Stimulated activated CD8-positive, alpha-beta memory T cell treated with anti-CD3 and anti-CD28 coated beads, Interleukin-4, amount 100 ng/mL, for 24 hours (primary cell): ENCODE measurements at places on chromosomes 1 and 21.

DNA sequence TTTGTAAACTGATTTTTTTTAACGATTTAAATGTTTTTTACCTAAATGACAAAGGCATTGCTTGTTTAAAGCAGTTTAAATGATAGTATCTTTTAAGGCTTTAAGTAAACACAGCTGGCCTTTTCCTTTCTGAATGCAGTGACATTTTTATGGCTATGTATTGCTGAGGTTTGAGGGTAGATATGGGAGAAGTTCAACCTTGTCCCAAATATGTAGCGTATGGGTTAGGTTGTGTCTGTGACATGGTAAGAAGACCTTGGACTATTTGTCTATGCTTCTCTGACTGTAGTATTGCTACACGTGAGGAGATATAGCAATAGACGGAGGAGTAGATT lies 32.5 kb downstream of the PKNOX1 start:
- no peak for DNase-seq

DNA sequence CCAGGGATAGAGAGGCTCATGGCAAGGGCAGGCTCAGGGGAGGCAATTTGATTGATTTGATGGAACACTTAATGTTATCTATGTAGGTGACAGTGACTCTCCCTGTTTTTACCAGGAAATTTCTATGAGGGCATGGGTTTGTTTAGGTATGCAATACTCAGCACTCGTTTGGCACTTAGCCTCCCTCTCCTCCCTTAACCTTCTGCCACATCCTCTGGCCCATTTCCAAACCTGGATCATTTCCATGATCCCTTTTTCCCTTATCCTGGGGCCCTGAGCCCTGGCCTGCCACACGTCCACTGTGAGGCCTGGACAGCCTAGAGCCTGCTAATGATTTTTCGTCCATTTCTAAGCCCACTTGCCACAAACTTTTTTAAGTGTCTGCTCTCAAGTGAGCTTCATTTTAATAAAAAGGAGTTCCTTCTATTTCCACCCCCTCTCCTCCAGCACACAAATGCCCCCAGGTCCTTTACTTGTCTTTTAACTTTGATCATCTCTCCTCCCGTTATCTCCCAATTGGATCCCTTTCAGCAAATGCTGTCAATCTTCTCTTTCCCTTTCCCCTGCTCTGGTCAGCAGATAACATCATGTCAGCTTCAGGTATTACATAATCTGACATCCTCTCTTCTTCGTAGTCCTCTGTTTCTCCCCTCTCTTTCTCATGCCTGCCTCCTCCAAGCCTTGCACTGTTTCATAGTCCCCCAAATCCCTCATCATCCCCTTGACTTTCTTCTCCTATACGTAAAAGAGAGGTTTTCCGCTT lies 37.8 kb upstream of the GADD45A start:
- DNase-seq = no peak

- no peak for DNase-seq
Measured at GRCh38 chr21:28136656-28137255, 855.9 kb downstream of the LTN1 start.

GRCh38 chr1:37498872-37499617 lies 15.5 kb downstream of the MEAF6 start:
- DNase-seq = no peak

DNA sequence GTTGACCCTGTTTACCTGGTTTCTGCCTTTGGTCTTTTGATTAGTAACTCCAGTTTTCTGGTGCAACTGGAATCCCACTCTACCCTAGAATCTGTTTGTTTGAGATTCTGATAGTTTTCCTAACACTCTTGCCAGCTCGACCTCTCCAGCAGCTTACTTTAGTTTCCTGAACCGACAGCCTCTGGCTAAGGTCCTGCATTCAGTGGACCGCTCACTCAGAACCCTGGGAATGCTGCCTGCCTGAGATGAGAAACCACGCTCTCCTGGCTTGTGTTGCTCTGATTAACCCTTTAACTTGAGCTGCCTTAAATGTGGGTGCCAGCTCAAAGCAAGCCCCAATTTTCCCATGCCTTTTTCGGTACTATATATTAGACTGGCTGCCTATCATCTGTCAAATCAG lies 45.3 kb upstream of the SIPA1L2 start:
- DNase-seq = no peak

DNA sequence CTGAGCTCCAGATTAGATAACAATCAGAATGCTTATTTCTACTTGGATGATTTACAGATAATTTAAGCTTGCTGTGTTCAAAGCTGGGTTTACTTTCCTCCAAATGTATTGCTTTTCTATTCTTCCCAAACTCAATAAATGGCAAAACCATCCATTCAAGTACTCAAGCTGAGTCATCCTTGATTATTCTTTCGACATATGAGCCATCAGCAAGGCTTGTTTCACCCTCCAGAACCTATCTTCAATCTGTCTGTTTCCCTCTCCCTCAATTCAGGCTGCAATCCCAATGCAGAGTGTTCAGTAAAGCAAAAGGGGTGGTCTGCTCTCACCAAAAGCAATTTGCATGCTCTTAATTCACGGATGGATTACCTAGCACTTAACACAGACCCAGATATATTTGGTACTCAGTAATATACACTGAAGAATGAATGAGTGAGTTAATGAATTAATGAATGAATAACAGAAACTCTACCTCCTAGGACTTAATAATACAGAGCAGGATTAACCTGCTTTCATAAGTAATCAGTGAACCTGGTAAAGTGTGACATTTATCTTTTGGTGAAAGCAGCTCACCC lies 41.9 kb downstream of the DDR2 start:
- DNase-seq = no peak

GRCh38 chr1:11314959-11315358 lies 42.0 kb downstream of the UBIAD1 start:
- DNase-seq = no peak

GRCh38 chr1:194161591-194161990 lies 975.2 kb upstream of the B3GALT2 start:
- DNase-seq = no peak

GRCh38 chr1:176201568-176201967 lies 5.5 kb downstream of the COP1 start:
- DNase-seq = no peak

- no peak for DNase-seq
Measured at GRCh38 chr1:116376729-116377086, 3.7 kb downstream of the ATP1A1 start.

GRCh38 chr1:230964896-230965295 lies 13.8 kb downstream of the TTC13 start:
- DNase-seq = no peak

DNA sequence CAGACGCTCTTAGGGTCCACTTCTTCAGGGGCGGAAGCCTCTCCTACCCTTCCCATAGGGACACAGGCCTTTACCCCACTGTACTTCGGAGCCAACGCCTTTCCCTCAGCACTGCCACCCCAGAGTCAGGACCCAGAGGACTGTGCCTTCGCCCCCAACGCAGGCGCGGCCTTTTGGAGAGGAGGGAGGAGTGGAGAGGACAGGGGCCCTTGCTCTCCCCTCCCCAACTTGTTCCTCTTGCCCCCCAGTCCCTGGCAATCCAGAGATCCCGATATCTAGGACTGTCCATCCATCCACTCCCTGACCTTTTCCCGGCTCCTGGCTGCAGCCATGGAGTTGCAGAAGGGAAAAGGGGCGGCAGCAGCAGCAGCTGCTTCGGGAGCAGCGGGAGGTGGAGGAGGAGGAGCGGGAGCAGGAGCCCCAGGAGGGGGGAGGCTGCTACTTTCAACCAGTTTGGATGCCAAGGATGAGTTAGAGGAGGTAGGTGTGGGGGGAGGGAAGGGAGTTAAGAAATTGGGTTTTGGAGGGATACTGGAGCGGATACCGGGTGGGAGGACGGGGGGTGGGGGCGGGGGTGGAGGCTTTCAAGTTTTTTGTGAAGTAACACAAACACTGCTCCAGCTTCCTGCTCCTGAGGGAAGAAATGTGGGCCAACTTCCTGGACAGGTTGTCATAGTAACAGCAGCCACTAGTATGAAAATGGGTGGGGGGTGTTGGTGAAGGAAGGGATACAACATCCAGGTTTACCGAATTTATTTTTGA lies 636 bp downstream of the INTS3 start:
- DNase-seq = no peak

DNA sequence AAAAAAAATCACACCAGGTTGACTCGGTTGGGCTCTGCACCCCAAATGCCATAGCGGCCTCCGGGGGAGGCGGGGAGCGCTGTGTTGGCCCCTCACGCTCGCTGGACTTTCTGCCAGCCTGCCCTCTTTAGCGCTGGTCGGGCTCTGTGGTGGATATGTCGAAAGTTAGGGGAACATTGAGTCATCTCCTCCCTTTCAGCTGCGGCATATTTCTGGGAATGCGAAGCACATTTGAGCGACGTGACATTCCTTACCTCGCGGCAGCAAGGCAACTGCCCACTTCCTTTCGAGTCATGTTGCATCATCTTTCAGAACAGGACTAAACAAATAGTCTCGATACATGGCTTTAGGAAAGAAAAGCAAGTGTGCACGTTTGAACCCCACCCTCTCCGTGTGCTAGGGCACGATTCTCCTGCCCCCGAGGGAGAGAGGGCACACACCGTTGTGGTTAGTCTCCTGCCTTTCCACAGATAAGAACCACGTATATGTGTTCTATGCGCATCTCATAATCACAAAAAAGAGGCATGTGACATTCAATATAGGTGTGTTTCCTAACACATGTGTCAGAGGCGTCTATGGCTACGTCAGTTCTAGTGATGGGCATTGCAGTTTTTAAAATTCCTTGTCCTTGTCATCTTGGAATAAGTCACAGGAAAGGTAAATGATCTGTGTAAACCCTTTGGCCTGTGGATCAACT lies 105.9 kb upstream of the SLC45A1 start:
- no peak for DNase-seq

DNA sequence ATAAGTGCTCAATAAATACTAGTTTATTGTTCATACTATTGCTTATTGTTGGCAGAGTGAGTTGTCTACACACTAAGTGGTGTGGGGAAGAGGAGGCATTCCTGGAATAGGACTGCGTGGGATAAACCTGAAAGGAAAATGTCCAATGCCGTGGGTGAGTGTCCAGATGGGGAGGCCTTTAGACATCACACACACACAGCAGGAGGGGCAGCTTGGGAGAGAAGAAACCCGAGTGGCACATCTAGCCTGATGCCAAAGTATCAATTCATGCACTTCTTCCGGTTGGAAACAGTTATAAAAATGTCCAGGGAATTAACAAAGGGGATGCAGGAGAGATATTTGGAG lies 27.3 kb downstream of the CCN1 start:
- no peak for DNase-seq

DNA sequence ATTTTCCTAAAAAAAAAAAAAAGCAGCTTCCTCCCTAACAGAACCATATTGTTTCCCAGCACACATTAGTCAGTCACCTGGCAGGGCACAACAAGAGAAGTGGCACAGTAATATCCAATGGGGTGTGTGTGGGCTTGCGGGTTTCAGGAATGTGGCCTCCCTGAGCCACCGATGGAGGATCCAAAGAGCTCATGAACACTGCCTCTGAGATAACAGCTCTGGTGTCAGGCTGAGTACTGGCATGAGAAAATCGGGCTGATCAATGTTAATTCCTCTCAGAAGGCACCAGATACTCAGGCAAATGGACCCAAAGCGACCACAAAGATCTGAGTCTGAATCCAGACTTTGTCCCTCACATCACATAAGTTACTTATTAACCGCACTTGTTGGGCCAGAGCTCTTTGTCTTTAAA lies 2.2 kb upstream of the LYPD8 start:
- no peak for DNase-seq

GRCh38 chr1:20717452-20718342 lies at the start of gene KIF17:
KIF17 (minus strand) TSS chr1:20718007; CDS start chr1:20717706, 301 bp downstream.
- DNase-seq = peak; percentile 48

DNA sequence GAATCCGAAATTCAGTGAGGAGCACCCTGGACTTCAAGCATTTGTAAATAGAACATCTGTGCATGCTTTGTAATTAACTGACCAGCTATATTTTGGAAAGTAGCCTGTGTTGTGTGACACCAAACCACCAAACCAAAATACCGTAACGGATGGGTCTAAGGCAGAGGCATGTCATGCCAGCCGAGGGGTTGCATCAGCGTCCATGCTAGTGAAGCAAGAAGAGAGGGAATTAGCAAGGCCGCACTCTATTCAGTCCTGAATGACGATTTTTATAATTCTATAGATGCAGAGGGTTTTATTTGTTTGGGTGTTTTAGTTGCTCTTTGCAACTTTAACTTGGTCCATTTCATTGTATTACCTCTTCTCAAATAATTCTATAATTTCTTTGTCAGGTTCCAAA lies 116.8 kb upstream of the SMYD2 start:
- DNase-seq = no peak
